ENCODE measurements at places on chromosomes 4 and X.

GRCh38 chr4:118682928-118683327 is 2.3 kb upstream of the METTL14 start:
- ATAC-seq, result no peak

GRCh38 chrX:1398431-1399340 is 6.8 kb upstream of the SLC25A6 start:
- no peak for ATAC-seq

DNA sequence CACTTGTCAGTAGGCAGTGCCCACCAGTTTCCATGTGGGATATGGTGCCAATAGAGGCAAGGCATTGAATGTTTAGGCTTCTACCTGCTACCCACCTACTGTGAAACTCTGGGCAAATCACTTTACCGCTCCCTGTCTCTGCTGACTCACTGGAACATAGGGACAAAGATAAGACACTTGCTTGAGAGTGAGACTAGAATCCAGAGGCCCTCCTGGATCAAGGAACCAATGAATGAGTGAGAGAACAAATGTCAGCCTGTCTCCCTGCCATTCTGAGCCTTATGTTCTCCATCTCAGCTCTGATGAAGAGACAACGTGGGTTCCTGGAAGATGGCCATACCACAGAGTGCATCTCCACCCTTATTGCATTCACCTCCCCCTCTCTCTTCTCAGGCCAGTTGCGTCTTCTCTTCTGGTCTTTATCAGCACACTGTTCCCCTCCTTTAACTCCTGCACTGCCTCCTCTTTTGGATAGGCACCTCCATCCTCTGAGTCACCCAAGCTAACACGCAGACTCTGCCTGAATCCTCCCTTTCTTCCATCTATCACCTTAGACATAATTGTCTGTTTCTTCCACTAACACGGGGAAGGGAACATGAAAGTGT is 15.4 kb upstream of the PRRG3 start:
- ATAC-seq, result no peak

DNA sequence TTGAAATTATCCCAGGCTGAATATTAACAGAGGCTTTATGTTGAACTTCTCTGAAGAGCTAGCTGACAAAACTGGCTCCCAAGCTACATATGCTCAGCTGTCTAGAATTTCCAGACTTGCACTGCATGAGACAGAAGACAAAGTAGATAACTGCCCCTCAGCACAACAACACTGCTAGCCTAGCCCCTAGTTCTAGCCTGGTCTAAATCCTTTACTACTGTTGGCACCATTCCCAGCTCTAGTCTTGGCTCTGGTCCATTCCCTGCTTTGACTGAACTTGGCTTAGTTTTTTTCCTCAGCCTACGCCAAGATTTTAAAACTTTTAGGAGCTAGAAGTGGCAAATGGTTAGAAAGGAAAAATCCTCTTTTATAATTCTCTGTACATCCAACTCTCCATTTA is 7.6 kb upstream of the OPHN1 start:
- no peak for ATAC-seq
